ENCODE measurements at places on chromosomes 5 and 9. TPM values are rescaled to one million over a fixed set of nuclear protein-coding genes. Genes with fewer than 3 reads are reported as not detected.

- DNase-seq = no peak
Observed at GRCh38 chr5:179801304-179802206, 5.1 kb downstream of the MGAT4B start.

DNA sequence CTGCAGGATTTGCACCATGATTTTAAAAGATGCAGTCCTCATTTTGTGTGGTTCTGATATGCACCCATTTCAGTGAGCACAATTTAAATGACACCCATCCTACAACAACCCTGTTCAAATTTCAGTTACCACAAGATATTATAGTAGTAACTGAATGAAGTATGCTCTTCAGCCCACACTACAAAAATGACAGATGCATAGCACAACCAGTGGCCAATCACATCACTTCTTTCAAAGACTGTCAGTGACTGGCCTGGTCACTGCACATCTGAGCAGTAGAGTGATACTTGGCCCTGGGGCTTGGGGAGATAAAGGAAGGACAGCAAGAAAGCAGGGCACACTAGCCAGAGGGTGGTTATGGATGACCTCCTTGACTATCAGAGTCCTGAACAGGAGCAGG is 19.8 kb upstream of the IFNK start:
- DNase-seq = no peak

DNA sequence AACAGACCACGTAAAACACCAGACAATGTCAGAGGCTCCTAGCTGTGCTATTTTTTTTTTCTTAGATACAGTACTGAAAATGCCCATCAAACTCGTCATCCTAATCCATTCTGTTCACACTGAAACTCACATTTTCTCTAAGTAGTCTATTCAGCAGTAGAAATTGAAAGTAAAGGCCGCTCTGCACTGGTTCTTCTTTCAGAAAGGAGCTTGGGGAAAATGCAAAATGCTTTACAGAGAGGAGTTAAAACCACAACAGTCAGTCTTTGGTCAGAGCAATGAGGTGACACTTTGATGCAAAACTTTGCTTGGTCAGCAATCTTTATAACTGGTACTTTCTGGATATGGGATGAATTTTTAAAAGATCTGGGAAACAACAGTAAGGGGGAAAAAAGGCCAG is 43.8 kb upstream of the SUSD1 start:
- DNase-seq = no peak

DNA sequence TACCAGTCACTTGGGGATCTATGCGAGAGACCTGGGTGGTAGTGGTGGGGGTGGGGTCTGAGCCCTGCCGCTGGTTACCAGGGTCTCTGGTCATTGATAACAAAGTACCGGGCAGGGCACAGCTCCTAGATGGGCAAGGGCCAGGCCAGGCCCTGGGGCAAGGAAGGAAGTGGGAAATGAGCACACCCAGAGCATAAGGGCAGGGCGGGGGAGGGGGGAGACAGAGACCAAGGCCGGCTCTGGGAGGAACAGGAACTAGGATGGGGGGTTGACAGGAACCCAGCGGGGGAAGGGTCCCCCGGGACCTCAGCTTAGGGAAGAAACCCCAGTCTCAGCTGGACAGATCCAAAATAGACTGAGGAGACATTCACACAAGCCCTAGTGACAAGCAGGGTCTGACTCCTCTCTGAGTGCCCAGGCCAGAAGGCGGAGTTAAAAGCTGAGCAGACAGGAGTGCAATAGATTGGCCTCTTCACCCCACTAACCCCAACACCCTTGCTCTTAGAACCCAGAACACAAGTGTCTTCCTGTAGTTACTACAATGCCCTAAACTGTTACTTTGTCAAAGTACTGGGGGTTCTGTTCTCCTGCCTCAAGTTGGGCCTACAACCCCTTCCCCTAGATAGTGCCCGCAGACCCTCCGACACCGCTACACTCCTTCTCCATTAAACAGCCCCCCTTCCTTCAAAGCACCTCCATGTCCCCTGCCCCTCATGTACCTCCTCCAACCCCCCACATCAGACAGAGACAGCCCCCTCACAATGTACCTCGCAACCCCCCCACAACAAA is 628 bp downstream of the ATOSB start:
- DNase-seq = peak; percentile 10

DNA sequence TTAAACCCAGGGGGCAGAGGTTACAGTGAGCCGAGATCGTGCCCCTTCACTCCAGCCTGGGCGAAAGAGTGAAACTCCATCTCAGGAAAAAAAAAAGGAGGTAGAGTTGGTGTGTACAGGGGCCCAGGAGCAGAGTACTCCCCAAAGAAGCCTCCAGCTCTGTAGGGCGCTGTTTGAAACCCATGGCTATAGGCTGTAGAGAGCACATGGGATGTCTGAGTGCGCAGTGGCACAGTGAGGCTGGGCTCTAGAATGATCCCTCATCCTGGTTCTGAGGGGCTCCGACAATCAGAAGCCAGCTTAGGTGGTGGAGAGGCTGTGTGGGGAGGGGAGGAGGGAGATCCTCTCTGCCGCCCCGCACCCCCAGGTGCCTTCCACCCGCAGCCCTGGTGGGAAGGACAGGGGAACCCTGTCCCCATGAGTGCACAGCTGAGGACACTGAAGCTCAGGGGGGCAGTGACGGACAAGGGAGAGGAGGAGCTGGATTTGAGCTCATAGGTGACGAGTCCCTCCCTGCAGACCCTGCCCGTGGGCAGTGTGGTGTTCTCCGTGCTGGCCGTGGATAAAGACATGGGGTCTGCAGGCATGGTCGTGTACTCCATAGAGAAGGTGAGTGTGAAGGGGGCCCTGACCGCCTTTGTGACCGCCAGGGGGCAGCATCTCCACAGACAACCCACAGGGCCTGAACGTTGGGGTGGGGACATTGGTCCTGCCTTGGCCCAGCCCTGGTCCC is 24.6 kb downstream of the CDHR2 start:
- no peak for DNase-seq

HSD17B4 gene
- 82.8 TPM for total RNA-seq

CYFIP2 gene
- 96.8 TPM for total RNA-seq

- no peak for DNase-seq
Observed at GRCh38 chr9:134236001-134236421, 71.6 kb upstream of the RNU6ATAC start.

GRCh38 chr9:137694962-137695875 is 76.4 kb downstream of the EHMT1 start:
- no peak for DNase-seq

TMEFF1 gene
- total RNA-seq = 14.8 TPM
